ENCODE measurements at places on chromosomes 4 and X.

GRCh38 chrX:37332987-37333658 is 16.0 kb upstream of the PRRG1 start:
- DNase-seq: no peak

DNA sequence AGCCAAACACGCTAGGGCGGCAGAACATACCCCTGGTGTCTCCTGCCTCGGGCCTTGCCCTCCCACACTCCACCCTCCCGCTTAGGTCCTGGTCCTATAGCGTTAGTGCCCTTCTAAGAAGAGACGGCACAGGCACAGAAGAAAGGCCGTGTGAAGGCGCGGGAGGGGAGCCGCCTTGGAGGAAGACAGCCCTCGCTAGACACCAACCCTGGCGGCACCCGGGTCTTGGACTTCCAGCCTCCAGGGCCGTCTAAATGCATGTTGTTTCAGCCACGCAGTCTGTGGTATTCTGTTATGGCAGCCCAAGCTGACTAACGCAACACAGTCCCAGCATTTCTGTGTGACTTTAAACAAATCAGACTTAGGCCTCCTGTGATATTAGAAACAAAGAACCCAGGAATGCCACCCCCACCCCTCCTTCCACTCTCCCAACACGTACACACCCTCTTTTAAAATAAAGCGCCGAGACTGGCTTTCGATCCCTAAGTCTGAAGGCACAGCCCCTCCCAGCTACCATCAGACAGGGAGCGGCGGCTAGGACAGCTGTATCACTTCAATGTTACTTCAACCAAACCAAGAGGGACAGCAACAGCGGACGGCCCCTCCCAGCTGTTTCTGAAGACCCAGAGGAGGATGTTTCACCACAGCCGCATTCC is 128.0 kb downstream of the AFAP1 start:
- no peak for DNase-seq

DNA sequence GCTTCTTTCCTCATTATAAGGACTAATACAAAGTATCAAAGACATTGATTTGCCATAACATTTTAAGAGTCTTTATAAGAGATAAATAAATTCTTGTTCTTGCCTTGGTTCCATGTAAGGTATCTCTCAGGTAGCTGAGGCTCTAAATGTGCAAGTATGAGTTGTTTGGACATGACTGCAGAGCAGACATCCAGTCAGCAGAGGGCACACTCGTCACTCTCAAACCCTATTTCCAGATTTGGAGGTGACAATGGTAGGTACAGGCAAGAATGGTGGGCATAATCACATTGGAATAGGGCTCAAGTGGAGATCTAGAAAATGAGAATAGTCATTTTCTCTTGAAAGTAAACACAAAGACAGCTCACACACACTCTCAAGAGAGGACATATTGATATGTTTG is 133.3 kb upstream of the ZIC3 start:
- DNase-seq: no peak

DNA sequence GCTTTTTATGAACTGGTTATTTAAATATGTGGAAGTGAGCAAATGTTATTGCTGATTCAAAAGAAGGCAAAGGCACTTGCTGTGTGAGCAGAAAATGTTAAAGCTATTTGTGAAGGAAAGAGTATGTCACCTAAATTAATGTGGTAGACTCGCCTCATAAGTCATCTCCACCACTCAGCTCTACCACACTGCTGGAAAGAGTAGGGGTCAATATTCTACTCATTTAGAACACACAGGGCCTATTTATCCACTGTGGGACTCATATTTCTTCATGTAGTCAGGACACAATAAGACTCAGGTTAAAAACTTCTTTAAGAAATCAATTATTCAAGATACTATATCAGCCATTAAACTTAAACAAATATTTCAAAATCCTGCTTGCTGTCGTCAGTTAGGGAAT is 106.5 kb downstream of the SLC7A11 start:
- DNase-seq: no peak

DNA sequence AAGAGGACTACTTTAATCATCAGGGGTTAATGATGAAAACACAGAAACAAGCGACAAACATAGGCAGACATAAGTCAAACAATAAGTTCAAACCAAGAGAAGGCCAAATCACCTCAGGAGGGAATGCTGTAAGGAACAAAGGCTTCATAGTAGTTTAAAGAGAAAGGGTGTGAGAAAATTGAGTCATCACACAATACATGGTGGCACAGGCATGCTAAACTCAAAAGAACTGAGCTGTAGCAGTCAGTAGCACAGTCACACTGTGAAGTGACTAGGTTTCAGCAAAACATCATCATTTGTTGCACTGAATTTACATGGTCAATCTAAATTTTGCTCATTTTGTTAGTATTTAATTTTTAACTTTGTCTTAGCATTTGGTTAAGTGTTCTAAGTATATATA is 24.2 kb downstream of the SMC1A start:
- no peak for DNase-seq

DNA sequence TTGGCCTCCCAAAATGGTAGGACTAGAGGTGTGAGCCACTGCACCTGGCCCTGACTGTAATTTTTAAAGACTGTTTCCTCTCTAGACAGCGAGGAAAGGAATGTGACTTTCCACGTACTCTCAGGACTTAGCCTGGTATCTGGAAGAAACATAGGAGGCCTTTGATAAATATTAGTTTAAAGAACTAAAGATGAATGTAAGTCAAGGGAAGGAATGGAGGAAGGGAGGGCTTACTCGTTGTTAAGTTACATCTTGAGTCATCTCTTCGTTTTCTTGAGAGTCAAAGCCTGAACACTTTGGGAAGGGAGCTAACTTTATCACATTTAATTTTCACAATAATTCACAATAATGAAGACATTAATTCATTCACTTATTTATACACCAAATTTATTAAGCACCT is 7.2 kb upstream of the LNX1 start:
- no peak for DNase-seq

DNA sequence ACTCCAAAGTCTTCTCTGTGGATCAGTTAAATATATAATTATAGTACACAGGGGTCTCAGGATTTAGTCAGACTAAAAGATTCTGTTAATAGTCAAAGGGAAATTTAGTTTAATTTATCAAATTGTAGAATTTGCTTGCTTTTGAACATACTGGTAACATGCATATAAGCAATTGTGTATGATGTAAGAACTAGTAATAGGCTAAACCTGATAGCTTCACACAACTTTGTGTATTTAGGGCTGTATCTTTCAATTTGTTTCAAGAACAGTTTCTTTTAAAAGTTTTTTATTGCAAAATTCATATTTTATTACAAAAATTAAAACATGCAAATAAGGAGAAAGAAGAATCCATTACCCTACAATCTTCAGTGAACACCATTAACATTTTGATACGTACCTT is 99.5 kb downstream of the CPE start:
- DNase-seq: no peak

- no peak for DNase-seq
These were observed 78.4 kb downstream of the FAM9B start for GRCh38 chrX:8955511-8955910.

- peak; percentile 78 for DNase-seq
These were observed at the start of gene AIFM1 for GRCh38 chrX:130165703-130166502. TSS of gene AIFM1 (minus strand) at chrX:130165841. CDS start at chrX:130165656, 185 bp downstream.

DNA sequence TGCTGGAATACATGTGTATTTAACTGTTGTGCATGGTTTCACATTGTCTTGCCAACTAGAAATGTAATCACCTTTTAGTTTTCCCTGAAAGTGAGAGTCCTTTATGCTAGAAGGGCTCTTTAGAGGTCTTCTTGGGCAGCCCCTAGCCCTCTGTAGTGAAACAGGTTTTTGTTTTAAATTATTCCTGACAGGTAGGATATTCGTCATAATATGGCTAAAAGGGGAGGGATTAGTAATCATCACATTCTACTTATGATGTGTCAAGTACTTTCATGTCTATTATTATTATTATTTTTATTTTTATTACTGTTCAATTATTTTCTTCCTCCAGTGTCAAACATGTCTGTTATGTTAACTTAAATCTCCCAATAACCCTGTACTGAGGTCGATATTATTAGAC is 35.5 kb downstream of the MSN start:
- DNase-seq: no peak

- no peak for DNase-seq
These were observed 76.9 kb downstream of the COL4A6 start for GRCh38 chrX:108361316-108361715.

- DNase-seq: no peak
These were observed 21.3 kb upstream of the CLCN5 start for GRCh38 chrX:49901048-49901447.
